ENCODE measurements at places on chromosomes 12 and 14.

- DNase-seq = no peak
Observed at GRCh38 chr12:120574106-120574505, 7.1 kb downstream of the POP5 start.

DNA sequence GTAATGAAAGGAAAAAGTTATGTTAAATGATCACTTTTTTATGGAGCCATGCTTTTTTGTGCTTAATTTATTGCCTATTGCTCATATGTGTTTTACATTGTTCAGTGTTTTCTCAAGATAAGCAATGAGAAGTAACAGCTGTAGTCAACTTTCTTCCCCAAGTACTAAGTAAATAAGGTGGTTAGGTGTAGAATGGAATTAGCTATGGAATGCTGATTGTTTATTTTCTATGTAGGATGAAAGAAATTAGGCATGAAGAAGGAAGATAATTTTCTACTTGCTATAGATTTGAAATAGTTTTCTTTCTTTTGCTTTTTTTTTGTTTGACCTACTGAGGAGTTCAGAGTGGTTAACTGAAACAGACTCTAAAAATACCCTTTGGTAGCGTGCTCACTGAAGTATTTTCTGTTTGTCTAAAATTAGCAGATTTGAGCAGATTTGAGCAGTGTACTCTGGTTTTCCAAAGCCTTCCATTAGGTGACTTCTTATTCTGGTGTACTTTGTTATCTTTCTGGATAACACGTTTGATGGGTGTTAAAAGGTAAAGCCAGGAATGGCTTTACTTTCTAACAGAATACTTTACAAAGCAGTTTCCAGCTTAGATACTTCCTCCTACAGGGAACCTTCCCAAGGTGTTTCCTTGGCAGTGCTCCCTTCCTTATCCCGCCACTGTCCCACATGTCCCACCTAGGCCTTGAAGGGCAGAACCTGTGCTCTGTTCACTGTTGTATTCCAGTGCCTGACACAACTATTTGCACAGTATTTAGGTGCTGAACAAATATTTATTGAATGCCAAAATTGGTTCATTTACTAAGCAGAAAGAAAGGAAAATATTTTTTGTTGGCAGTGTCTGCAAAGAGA is 56.0 kb downstream of the RASSF3 start:
- DNase-seq = no peak

DNA sequence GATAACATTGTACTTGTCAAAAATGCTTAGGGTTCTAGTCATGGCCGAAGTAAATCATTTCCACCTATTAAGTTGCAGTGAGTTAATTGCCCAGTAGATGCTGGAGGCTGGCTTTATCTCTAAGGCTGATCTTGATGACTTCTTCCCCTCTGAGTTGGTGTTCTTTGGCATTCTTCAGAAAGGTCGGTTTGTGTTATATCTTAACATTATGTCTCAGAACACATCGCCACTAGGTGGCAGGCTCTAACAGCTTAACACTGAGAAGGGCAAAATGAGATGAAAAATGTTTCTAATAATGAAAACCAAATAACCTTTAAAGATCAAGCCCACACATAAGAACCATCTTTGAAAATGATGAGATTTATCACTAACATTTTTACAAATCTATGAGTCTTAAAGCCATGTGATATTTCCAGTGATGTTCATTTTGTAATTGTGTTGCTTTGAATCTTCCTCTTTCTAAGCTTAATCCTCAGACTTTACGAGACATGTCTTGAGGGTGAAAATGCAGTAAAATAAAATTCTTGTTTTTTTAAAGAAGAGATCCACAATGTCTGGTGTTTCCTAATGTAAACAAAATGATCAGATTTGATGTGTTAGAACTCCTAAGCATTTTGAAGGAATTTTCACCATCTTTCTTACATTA is 28.6 kb downstream of the SUDS3 start:
- peak; percentile 63 for DNase-seq

- no peak for DNase-seq
Observed at GRCh38 chr14:92287987-92288386, 35.0 kb upstream of the SLC24A4 start.

DNA sequence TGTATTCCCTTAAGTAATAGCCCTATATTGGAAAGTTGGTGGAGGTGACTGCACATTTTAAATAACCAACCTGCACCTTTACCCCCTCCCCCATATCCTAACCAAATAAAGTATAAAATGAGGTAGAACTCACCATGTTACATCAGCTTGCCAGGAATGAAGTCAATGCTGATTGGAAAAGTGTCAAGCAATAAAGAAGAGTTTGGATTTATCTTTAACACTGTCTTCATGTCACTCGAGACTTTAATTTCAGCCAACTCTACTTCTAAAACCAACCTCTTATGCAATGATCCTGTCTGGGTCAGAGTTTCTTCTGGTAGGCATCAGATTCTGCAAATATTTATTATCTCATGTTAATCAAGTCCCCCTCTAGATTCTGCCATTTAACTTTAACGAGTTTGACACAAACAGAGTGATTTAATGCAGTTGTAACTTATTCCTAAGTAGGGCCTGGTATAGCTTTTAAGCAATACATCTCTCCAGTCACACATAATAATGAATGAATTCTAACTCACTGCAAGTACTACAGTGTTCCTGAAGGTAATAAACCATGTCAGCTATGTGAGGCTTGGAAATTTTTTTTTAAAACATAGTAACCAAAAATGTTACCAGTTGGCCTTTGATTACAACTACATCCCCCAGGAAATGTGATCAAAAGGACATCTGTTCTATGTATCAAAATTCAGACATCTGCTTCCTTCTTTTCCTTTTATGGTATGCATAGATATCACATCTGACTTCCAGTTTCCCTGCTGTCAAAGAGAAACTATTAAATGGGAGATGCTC is 98.7 kb downstream of the ERGIC2 start:
- DNase-seq = no peak

GRCh38 chr12:38501481-38501880 is 184.9 kb downstream of the ALG10B start:
- DNase-seq = no peak

DNA sequence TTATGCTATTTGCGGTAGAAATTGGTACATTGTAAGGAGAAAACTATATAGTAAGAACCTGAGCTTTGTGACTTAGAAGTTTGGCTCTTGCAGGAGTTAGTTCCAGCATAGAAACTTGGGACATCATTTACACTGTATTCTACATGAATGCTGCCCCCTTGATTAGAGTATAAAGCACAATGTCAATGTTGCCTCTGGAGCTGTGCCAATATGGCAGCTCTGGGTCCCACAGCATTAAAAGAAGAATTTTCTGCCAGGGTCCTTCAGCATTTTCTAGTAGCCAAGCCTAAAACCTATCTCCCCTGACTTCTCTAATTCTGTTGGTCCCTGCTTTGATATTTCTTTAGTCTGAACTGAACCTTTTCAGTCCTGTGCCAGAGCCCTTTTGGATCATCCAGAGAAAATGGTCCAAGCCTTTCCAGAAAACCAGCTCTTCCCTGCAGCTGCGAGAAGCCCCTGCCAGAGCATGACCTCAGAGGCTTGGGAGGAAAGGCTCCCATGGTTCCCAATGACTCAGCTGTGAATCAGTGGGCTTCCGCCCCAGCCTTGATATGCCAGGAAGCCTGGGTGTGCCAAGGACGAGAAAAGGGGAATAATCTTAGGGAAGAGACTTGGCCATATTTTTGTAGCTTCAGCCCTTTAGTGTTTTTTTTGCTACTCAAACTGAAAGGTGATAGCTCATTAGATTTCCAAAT is 43.2 kb downstream of the PLEKHG7 start:
- no peak for DNase-seq

- no peak for DNase-seq
Observed at GRCh38 chr14:90936757-90937440, 120.7 kb upstream of the TTC7B start.

DNA sequence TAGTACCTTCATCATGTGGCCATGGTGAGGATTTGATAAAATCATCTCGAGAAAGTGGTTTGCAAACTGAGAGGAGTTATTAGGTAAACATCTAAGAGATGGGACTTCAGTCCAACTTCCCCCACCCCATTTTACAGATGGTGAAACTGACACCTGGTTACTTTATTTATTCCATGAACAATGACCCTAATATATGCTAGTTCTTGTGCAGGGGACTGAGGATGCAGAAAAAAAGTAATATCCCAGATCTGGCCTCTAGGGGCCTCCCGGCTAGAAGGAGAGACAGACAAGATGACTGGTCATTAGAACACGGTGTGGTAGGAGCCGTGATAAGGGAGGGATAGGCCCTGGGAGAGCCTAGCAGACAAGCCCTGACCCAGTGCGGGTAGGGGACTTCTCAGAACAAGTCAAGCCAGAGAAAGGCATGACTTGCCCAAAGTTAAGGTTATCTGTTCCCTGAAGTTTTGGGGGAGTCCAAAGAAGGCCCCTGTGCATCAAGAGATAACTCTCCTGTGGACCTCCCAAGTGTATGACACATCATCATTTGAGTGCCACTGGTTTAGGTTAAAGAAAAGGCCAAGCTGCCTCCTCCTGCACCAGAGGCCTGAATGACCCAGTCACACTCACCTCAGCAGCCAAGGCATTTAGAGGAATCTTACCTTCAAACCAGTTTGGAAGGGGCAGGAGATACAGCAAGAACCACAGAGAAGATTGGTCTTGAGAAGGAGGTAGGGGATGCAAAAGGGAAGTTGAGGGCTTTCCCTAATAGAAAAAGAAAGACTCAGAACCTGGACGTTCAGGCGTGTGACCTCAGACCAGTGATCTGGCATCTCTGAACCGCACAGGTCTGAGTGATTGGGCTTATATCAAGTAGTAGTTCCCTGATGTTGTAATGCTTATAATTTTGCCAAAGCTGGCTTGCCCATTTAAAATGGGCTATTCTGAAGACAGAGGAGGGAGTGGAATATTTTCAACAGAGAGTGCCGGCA is 1.6 kb downstream of the CMKLR1 start:
- no peak for DNase-seq

- no peak for DNase-seq
Observed at GRCh38 chr14:86766469-86766868, 1226.5 kb downstream of the GALC start.

DNA sequence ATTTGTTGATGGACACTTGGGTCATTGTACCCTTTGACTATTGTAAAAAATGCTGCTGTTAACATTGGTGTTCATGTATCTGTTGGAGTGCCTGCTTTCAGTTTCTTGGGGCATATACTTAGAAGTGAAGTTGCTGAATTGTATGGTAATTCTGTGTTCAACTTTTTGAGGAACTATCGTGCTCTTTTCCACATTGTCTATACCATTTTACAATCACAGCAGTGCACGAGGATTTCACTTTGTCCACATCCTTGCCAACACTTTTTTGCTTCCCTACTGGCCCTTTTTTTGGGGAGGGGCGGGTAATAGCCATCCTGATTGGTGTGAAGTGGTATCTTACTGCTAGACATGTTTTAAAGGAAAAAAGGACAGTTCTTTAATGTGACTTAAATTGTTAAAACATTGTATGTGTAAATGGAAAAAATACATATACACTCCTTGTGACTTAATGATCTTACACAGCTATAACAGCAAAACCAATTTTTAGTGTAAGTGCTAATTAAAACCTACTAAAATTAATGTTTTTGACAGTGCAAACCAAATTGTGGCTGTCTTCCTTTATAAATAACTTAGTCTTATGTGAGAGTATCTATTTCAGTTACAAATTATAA is 52.7 kb downstream of the WNK1 start:
- no peak for DNase-seq

DNA sequence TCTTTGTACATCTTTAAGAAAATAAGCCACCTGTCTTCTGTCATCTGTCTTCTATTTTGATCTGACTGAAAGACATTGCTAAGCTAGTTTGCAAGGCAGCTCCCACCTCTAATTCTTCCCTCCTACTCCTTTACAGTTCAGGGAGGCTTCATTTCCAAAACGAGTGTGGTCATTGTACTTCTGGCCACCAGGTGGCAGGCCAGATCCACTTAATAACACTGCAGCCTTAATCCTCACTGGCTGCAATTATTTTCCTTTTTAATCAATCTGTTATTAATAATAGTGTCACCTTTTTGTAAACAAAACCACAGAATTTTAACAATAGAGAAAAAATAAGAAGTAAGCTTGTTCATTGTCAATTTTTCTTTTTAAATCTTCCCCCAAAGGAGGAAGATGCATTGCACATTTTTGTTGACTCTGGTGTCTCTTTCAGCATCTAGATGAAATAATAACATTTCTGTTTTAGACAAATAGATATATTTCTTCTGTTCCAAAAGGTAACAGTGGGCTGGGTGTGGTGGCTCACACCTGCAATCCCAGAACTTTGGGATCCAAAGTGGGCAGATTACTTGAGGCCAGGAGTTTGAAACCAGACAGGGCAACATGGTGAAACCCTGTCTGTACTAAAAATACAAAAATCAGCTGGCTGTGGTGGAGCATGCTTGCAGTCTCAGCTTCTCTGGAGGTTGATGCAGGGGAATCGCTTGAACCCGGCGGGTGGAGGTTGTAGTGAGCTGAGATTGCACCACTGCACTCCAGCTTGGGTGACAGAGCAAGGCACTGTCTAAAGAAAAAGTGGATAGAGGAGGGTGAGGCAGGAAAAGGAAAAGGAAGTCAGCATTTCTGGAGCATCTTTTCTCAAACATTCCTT is 23.3 kb downstream of the GABARAPL1 start:
- DNase-seq = peak; percentile 20

DNA sequence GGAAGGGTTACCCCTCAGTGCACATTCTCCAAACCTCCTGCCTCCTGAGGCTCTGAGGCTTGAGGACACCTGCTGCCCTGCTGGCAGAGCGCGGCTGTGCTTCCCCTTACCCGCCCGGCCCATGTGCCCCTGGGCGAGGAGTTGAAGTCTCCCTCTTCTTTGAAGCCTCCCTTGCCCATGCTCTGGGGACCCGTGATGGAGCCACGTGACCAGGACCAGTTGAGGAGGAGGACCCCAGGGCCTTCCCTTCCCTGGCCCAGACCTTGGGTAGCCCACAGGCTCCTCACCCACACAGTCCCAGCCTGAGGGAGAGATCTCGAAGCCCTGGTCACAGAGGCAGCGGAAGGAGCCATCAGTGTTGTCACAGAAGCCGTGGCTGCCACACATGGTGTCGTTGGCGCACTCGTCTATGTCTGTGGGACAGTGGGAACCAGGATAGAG is 12.9 kb downstream of the ISCA2 start:
- no peak for DNase-seq

DNA sequence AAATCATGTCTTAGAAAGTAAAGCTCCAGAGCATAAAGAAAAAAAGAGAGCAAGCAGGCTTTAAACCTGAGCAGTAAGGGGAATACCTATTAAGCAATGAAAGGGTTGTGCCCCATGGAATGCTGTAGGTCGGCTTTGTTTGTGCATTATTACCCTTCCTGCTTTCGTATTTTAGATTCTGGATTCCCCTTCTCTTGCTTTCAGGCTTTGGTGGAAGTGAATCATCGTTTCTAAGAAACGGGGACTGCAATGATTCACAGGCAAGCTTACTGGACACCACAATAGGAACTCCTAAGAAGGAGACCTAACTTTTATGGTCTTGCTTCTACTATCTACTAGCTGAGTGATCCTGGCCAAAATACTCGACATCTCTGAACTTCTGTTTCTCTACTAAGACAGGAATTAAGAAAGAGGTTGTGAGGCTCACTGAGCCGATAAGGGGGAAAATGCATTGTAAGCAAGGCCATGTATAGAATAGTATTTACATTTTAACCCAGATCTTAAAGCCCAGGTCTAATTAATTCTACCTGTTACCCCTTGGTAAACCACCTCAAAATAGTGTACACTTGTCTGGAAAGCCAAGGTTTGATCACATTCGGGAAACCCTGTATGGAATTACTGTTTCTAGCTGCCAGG is 1.2 kb upstream of the BMAL2 start:
- no peak for DNase-seq

- DNase-seq = no peak
Observed at GRCh38 chr12:59425798-59426197, 170.0 kb upstream of the SLC16A7 start.
